ENCODE measurements at places on chromosomes 2 and 18.

GRCh38 chr2:158810731-158811460, 15.8 kb downstream of the DAPL1 start:
- no peak for DNase-seq

DNA sequence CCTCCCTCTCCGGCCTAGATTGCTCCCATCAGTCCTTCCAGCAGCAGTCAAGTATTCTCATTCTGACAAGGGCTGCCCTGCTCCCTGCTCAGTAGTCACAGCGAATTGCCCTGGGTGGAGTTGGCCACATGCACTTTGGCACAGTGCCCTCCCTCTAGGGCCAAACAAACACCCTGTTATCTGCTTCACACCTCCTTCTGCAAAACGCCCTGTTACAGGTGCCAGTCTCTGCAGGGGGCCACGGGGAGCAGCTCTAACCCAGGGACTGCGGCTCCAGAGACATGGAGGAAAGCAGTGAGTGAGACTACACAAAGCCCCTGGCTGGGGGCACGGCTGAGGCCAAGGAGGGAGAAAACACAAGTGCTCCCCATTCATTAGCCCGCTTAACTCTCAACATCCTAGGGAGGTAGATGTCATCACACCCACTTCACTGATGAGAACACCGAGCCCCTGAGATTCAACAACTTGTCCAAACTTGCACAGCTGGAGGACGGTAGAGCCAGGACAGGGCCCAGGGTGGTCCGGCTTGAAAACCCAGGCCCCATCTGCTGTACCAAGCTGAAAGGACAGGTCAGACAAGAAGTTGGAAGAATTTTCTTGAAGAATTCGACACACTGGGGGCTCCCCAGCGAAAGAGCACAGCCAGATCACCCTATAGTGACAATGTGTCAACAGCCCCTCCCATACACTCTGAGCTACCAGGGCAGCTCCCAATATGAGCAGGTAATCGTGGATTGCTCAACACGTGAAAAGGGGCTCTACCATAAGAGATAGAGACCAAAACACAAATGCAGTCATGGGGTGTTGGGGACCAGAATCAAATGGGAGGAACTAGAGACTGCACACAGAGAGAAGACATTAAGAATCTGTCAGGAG, 8.7 kb upstream of the TFCP2L1 start:
- no peak for DNase-seq

DNA sequence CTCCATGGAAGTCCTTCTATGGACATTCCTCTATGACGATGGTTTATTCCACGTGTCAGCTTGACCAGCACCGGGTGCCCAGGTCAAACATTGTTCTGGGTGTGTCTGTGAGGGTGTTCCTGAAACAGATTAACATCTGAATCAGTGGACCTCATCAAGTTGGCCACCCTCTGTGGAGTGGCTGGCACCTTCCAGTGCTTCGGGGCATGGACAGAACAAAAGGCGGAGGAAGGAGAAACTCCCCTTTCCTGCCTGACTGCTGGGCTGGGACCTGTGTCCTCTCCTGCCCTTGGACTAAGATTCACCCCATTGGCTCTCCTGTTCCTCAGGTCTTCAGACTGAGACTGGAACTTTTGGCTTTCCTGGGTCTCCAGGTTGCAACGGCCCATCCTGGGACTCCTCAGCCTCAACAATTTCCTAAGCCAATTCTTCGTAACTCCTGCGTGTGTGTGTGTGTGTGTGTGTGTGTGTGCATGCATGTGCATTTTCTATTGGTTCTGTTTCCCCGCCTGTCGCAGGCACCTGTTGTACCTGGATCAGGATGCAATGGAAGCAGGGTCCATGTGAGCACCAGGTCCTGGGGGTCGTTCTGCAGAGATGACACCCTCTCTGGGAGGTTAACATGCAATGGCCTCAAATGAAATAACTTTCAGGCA, 357.2 kb upstream of the SALL3 start:
- DNase-seq, result no peak

- DNase-seq, result no peak
Measured at GRCh38 chr18:2998644-2999043, 14.3 kb downstream of the LPIN2 start.

- no peak for DNase-seq
Measured at GRCh38 chr2:41540272-41540998, 507.4 kb upstream of the PKDCC start.

GRCh38 chr2:137493261-137493660, 471.0 kb upstream of the HNMT start:
- DNase-seq, result no peak
